Stimulated activated CD4-positive, alpha-beta T cell treated with anti-CD3 and anti-CD28 coated beads, Interleukin-12 subunit alpha, Interleukin-12 subunit beta, amount 100 ng/mL, for 24 hours (primary cell): ENCODE measurements at places on chromosomes 3 and 15.

GRCh38 chr3:151290673-151291072 lies 12.3 kb upstream of the P2RY14 start:
- DNase-seq, result no peak

- DNase-seq, result no peak
These were observed 110.0 kb upstream of the CDIN1 start for GRCh38 chr15:36469311-36469966.

DNA sequence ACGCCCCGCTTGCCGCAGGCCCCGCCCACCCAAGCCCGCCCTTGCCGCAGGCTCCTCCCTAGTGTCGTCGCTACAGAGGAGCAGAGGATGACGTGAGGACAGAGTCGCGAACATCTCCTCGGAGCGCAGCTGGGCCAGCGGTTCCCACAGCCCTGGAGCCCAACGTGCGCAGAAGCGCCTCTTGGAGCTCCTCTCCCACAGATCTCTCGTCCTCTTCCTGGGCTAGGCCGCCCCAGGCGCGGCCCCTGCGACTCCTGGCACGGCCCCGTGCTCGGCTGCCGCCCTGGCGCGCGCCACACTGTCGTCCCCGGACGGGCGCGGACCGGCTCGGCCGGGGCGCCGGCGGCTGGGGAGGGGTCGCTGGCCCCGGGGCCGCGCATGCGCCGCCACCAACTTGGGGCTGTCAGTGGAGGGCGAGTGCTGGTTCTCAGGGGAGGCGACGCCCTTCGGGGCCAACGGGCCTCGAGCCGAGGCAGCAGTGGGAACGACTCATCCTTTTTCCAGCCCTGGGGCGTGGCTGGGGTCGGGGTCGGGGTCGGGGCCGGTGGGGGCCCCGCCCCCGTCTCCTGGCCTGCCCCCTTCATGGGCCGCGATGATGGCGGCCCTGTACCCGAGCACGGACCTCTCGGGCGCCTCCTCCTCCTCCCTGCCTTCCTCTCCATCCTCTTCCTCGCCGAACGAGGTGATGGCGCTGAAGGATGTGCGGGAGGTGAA lies at the start of gene TRPC1:
TSS of gene TRPC1 (plus strand) at position 67 of the 714 bp plus-strand sequence. CDS start at position 593, 526 bp downstream.
- DNase-seq, result peak; percentile 2

- DNase-seq, result no peak
These were observed 150.2 kb downstream of the KLF13 start for GRCh38 chr15:31476866-31477265.

- no peak for DNase-seq
These were observed 210.8 kb upstream of the NR2E3 start for GRCh38 chr15:71599418-71600151.

GRCh38 chr3:141996437-141996836 lies 120.0 kb downstream of the ATP1B3 start:
- no peak for DNase-seq

DNA sequence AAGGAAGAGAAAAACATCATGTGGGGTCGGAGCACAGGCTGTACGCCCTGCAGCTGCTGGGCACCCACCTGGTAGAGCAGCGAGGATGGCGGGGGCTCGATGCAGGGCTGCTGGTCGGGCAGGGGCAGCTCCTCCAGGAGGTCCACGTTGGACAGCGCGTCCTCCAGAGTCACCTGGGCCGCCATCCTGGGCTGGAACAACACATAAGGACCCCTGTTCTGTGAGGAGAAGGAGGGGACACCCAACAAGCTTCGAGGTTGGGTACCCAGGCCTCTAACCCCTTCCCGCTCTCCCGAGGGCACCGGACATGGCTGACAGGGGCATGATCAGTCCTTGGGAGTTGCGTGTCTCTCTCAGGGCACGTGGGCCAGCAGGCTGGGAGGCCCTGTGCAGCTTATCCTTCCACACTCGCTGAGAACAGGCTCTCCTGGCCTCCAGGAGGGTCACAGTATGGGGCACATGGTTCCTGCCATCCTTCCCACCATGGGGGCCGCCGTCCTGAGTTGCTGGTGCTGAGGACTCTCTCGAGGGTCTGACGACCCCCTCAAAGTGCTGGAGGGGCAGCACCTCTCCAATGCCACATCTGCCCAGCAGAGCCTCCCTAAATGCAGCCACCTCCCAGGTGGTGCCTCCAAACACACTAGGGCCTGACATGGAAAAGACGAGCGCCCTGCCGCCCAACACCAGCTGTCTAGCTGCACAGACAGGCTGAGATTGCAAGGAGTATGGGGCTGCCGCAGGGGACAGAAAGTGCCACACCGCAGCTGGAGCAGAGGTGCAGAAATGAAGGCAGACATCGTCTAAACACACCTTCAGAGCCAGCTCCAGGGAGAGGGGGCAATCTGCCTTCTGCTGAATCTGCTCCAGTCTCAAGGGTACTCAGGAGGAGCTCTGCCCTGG lies 32.8 kb downstream of the CYFIP1 start:
- DNase-seq, result no peak
